ENCODE measurements at places on chromosomes 3 and 15. TPM values are rescaled to one million over a fixed set of nuclear protein-coding genes. Genes with fewer than 3 reads are reported as not detected.

DNA sequence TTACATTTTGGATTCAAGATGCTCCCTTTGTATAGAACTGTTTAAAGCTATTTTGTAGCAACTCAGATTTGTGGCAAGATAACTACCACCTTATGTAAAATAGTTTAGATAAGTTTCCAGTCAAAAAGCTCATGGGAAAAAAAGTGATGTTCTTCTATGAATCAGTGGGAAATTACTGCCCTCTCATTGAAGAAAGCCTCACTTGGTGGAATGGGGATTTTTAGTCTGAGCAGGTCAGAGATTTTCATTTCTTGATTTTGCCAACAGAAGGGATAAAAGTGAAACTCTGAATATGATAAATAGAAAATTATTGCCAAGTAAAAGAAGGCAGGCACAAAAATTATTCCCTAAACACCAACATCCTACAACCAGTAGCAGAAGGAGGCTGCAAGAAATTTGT is 25.8 kb upstream of the CSTA start:
- no peak for DNase-seq

DNA sequence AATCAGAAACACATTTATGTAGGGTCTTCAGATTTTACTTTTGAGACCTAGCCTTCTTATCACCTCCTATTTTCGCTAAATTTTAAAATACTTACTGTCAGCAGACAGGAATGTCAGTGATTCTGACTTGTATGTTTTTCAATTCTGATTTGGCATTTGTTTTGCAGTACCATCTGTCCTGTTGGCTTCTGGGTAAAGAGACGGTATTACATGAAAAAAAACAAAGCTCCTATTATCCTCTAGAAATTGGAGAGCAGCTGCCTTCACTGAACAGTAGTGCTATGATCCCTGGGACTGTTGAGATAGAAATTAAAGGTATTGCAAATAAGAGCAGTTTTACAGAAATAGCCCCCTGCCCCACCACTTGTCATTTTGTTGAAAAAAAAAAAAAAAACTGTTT is 8.4 kb downstream of the ARMC8 start:
- no peak for DNase-seq

- DNase-seq = no peak
Observed at GRCh38 chr3:19903649-19904048, 30.4 kb downstream of the EFHB start.

- DNase-seq = no peak
Observed at GRCh38 chr3:45273681-45274515, 47.8 kb upstream of the TMEM158 start.

DTX3L gene
- 86.3 TPM for total RNA-seq

SPTSSB gene
- total RNA-seq = 0.50 TPM
